ENCODE measurements at places on chromosomes 7 and 10. TPM values are rescaled to one million over a fixed set of nuclear protein-coding genes. Genes with fewer than 3 reads are reported as not detected.

DNA sequence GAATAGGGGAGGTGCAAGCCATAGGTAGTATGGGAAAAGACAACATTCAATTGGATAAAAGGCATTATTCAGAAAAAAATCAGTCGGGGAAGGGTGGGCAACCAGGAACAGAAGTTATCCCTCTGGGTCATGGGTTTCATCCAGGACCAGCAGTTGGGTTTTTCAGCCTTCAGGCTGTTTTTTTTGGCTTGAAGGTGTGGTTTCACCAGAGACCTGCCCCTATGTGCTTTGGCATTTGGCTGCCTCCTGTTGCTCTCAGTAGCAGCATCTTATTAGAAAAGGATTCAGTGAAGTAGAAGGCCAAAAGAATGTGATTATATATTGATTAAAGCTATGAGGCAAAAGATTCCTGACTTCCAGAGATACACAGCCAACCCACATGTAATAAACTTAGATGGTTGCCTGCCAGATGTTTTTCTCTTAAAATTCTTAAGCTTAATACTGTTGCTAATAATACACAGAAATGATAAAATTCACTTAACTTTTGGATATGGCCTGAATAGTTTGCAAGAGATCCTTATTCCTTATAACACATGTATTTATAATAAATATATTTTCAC lies 251.7 kb upstream of the CSTF2T start:
- no peak for DNase-seq

GRCh38 chr7:18019555-18019954 lies 8.1 kb downstream of the PRPS1L1 start:
- DNase-seq, result no peak

DNA sequence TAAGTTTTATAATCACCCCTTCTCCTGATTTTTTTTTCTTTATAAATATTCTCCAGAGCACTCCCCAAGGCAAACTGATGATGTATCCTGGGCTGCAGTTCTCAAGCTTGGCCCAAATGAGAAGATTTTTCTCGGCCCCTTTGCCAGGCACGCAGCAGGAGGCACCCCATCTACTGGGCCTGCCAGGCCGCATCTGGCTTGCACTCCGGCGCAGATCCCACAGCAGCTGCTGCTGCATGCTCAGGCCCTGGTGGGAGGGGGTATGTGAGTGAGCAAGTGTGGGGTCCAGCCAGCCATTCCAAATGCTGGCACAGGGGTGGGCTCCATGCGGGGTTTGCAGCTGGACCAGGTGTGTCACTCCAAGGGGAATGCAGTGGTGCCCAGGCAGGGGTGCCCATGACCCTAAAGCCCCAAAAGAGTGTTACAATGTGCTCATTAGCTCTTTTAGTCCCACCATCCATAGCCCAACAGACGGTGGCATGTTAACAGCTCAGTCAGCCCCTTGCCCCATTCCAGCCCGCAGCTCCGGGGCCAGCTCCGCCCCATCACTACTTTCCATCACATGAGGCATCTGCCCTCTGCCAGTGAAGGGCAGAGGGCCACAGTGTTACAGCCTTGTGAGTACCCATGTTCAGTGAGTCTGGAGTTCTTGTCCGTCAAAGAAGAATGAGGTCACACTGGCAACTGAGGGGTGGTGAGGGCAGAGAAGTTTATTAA lies 25.9 kb downstream of the OAT start:
- no peak for DNase-seq

DNA sequence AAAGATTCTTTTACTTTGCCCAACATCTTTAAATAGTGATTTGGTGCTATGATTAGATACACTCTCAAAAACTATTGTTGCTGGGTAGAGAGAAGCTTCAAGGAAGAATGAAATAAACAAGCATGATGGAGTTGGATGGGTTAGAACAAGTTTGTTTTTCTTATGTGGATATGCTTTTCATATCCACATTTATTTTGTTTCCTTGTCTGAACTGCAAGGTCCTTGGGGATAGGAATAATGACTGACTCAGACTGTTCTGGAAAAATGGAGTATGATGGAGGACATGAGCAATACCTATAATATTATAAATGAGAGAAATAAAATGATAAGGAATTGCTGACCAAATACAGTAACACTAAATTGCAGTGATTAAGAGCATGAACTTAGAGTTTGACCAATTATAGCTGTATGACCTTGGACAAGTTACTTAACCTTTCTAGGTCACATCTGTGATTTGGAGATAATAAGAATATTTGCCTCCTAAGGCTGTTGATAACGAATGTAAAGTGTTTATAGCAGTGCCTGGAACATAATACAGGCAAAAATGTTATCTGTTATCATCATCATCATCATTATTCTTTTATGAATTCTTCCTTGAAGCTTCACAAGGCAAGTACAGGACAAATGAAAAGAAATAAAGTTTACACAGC lies 847.5 kb downstream of the LRMDA start:
- DNase-seq, result no peak

DNA sequence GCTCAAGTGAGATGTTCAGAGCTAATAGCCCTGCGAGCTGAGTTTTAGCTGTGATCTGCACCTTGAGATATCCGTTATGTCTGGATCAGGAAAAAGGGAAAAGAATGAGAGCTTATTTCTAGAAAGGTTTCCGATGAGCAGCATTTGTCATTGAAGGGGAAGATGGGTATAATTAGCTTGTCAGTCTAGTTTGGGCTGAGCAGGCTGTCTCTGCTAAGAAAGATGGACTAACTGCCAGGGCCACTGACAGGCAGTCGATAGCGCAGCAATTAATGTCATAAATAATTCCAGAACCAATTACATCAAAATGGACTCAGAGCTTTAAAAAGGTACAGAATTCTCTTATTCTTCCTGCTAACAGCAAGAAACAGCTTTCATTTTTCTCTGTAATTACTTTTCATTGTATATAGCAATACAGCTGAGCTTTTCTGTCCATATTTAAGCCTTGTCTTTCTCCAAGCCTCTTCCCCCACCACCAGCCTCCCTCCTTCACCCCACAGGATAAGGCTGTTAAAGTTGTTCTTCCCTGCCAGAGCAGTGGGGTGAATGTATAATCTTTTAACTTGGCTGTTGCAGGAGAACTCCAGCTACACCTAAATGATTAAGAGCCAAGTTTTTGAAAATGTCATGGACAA lies 1006.5 kb downstream of the KCNMA1 start:
- DNase-seq, result no peak

- no peak for DNase-seq
Observed at GRCh38 chr7:120276720-120277119, 3.7 kb downstream of the KCND2 start.

LIPJ gene
- total RNA-seq, result not detected

DNA sequence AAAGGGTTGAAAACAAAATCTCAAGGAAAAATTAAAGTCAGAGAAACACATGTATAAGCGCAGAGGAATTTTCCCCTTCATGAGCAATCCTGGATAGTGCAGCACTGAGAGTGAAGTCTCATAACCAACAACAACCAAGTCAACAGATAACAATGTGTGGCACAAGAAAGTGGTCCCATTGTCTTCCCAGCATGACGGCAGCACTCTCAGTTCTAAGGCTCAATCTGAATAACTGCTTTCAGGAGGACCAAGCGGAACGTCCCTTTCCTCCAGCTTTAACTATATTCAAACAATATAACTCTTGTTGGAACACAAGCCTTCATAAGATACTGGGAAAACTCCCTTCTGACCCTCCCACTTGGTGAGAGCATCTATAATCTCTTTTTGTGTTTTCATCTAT lies 137.9 kb downstream of the RAPGEF5 start:
- DNase-seq, result no peak

GRCh38 chr7:82700741-82701140 lies 257.2 kb upstream of the CACNA2D1 start:
- DNase-seq, result no peak

- DNase-seq, result no peak
Observed at GRCh38 chr7:23443974-23444373, 26.3 kb downstream of the IGF2BP3 start.

KIF20B gene
- 26.3 TPM for total RNA-seq

DNA sequence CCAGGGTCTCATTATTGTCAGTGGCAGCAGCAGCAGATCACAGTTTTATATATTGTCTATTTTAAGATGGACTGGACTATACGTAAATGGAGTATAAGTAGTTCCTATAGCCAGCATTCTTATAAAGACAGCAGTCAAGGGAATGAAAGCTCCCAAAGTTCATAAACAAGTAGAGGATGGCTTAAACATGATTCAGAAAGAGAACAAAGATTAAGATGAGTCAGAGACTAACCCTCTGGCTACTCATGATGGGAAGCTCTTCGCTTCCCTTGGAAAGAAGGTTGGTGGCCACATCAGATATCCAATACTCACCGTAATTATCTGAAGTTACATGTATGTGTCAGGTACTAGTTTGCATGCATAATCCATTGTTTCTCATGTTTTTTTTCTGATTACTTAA lies 277.0 kb downstream of the INHBA start:
- DNase-seq, result no peak

FAM25G gene
- total RNA-seq, result not detected

DNA sequence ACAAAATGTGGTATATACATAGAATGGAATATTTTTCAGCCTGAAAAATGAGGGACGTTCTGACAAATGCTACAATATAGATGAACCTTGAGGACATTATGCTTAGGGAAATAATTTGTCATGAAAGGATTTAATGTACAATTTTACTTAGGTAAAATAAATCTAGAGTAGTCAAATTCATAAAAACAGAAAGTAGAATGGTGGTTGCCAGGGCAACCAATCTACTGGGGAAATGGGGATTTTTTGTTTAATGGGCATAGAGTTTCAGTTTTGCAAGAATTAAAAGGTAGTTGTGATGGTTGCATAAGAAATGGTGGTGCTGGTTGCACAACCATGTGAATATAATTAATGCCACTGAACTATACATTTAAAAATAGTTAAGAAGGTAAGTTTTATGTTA lies 296.0 kb upstream of the SP4 start:
- no peak for DNase-seq

DNA sequence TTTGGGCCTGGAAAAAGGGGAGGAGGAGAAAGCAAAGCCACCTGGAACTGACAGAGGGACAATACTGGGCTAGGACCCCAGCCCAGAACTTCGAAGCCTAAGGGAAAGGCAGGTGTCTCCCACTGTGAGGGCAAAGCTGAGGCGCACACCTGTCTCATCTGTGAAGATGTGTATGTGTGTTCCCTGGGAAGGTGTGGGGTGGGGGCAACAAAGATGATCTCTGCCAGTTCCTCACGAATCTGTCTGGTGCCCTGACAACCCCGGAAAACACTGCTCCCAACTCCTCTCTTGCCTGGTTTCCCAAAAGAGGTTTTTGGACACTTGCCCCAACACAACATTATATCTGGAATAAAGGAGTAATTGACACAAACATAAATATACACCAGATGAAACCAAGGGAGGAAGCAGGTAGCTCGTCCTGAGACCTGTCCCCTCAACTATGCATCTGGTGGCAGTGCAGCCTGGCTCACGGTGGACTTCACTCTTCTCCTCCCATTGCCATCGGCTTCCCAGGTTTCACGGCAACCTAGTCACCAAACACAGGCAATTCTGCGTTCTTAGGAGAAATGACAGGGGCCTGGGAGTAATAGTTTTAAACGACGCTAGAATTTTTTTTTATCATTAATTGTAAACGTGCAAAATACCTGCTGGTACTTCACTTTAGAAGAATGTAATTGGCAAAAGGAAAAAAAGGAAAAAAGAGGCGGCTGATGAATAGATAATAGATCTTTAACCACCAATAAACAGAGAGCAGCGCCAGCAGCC lies 1.7 kb upstream of the EMX2 start:
- DNase-seq, result no peak

DNA sequence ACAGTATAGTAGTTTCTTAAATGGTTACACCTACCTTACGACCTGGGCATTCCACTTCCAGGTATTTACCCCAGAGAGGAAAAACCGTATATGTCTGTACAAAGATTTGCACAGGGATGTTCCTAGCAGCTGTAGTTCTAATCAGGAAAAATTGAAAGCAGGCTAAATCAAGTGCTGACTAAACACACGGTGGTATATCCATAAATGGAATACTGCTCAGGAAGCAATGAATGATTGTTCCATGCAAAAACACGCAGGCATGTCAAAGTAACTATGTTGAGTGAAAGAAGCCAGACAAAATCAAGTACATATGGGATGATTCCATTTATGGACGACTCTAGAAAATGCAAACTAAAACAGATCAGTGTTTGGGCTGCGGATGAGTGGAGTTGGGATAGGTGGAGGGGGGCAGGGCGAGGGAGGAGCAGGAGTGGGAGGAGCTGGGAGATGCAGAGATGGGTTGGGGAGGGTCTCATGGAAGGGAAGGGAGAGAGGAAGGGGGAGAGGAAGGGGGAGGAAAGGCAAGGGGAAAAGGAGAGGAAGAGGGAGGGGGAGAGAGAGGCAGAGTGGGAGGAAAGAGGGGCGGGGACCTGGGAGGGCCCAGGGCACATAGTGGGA lies 484 bp upstream of the MSRB2 start:
- DNase-seq, result no peak

- DNase-seq, result no peak
Observed at GRCh38 chr7:26858735-26859134, 5.7 kb downstream of the SKAP2 start.

AKR1C2 gene
- not detected for total RNA-seq

DNA sequence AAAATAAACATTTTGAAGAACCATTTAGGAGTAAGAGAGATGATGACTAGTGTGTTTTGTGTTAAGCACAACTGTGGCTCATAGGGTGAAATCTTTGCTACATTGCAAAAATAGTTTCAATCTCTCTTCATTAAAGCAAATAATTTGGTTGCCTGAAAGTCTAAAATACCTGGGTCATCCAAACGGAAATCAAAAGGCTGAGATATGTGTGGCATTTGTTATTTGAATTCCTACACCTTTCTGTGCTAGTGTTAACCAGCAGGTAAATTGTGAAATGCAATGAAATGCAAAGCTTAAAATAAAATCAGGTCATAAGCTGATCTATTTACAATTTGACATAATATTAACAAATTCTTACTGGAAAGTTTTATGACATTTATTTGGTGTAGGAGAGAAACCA lies 40.9 kb upstream of the SEMA3E start:
- no peak for DNase-seq

DNA sequence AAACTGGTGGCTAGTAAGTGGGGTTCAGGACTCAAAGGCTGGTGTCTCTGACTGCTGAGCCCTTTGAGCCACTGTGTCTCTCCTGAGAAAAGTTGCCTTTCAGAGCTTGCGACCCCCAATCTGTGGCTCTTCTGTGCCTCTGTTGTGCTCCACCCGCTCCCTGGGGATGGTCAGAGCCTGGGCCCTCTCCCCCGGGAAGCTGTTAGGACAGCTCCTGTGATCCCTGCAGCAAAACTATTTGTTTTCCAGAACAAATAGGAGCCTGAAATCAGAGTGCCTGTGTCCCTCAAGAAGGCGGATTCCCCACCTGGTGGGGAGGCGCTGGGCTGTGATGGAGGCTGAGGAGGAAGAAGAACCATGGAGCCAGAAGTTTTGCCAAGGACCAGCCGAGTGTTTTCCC lies 56.4 kb upstream of the MXI1 start:
- DNase-seq, result no peak

- no peak for DNase-seq
Observed at GRCh38 chr10:110985497-110986275, 66.3 kb downstream of the SHOC2 start.

DNA sequence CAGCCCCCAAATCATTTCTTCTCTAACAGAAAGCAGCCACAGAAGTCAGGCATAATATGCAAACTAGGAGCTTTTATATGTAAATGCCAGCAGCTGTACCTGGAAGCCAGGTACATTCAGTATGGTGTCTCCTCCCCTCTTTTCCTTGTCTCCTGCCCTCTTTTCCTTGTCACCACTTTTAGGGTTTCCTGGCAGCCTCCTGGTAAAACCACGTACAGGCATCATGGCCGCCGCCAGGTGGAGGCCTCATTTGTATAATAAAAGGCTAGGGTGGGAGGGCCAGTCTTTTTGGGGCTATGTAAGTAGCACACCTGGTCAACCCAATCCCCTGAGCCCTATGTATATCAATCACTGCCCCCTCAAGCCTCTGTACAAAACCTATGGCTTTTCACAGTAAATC lies 28.7 kb downstream of the PDZD8 start:
- DNase-seq, result no peak

NAT16 gene
- total RNA-seq, result not detected

Measured in CD8-positive, alpha-beta T cell (primary cell).